Fibroblast of skin of abdomen (primary cell): ENCODE measurements at places on chromosomes 4 and X.

DNA sequence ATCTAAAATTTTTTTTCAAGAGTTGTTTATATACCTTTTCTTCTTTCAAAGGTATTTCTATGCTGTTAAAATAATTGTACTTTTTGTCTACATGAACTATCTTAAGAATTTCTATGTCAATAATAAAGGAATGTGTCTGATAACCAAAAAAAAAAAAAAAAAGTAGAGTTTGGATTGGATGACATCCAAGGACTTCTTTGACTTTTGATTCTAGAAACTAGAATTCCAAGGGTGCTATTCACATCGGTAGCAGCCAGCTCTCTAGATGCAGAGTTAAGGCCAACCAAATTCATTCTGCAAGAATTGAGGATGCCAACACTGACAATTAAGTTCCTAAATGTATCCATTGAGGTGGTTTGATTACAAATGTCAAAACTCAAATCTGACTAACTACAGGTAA is 42.0 kb upstream of the PRKG2 start:
- peak; percentile 74 for DNase-seq

DNA sequence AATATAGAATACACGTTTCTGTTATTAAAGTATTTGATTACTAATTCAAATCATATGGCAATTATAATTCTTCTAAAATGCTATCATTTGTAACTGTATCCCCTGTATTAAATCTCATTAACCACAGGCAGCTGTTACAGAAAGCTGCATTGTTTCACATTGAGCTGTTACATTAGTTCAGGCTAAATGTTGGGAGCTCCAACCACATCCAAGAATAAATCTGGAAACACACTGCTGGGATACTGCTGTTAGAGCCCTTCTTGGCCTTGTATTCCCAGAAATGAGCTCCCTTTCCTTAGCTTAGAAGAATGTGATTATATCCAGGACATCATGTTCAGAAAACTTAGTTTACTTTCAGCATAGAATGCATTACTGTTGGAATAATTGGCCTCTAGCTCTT is 48.2 kb downstream of the GUCY1B1 start:
- DNase-seq = peak; percentile 97

DNA sequence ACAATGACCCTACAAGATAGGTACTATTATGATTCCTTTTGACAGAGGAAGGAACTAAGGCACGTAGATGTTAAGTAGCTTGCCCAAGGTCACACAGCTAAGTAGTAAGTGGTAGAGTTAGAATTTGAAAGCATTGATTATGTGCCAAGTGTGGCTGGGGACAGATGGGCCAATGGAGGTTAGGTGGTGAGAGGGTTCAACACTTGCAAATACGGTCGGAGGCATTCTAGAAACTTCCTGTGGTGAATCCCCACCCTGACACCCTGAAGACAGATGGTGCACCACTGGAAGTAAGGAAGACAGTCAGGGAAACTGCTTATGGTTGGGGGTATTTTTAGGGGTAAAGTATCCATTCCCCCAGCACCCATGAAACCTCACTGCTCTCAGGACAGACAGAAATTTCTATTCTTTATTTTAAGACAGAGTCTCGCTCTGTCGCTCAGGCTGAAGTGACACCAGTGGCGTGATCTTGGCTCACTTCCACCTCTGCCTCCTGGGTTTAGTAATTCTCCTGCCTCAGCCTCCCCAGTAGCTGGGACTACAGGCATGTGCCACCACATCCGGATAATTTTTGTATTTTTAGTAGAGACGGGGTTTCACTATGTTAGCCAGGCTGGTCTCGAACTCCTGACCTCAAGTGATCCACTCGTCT is 142.5 kb downstream of the RASL11B start:
- no peak for DNase-seq

GRCh38 chr4:141046255-141046654 is 87.0 kb downstream of the RNF150 start:
- DNase-seq = peak; percentile 99

GRCh38 chr4:138627096-138627495 is 384.9 kb upstream of the SLC7A11 start:
- DNase-seq = peak; percentile 6

DNA sequence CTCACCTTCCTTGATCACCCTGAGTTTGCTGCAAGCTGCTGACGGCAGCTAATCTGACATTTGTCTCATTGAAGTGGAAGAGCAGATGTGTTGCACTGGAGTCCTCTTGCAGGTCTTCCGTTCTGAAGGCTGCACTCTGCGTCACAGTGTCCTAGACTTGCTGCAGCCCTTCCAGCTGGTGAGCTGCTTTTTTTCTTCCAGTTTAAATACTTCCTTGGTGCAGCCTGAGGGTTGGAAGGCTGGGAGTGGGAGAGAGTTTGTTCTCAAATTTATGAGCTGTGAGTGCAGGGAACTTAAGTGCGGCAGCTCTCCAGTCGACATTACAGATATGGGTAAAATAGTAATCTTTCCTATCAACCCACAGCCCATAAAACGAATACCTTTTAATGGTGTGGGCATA is 303.6 kb upstream of the FAT1 start:
- peak; percentile 12 for DNase-seq

DNA sequence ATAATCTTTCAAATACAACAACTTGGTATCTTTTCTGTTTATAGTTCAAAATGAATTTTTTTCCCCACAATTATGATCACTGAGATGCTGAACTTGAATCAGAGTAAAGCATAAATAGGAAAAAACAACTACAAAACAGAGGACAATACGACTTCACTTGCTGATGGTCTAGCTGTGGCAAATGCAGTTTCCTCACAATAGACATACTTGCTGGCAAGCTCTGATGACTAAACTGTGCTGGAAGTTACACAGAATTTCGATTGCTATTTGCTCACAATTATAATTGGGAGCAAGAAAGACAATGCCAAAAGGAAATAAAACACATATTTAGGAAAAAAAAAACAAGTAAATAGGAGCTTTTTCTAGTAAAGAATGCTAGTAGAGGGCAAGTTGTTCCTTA is 14.7 kb downstream of the VEGFC start:
- peak; percentile 73 for DNase-seq

GRCh38 chr4:146522869-146523205 is 1.1 kb upstream of the SLC10A7 start:
- peak; percentile 3 for DNase-seq

DNA sequence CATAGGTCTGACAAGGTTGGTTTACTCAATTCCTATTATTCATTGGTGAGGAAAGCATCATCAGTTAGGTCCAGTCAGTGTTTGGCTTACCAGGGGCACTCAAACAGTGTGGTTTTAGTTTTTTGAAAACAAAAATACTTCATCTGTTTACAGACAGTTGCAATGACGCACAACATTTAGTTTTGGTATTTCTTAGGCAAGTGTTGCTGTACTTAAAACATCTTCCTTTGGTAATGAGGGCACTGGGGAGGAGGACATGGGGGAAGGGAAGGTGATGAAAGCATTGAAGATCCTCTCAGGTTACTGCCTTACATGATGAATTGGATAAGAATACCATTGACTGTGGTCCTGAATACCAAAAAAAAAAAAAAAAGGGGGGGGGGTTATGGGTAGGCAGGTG is 93.7 kb upstream of the MAOA start:
- DNase-seq = no peak

DNA sequence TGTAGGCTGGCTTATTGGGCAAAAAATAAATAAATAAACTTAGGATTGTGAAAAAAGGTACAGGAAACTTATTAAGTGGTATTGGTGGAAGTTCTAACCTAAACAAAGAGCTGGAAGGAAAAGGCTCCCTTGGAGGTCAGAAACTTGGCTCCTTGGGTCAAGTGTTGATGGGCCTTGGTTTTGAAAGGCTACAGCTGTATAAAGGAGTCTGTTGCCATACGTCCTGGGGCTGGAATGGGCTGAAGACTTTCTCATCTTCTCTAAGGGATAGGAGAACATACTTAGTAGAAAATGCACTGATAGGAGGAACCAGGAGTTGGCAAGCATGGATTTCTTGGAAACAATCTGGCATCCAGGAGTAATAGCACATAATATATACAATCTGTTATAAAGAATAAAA is 56.6 kb downstream of the PDLIM5 start:
- DNase-seq = no peak

GRCh38 chr4:120053911-120054310 is 12.7 kb downstream of the MAD2L1 start:
- DNase-seq = no peak

GRCh38 chr4:112881842-112882241 is 167.6 kb upstream of the ANK2 start:
- no peak for DNase-seq

DNA sequence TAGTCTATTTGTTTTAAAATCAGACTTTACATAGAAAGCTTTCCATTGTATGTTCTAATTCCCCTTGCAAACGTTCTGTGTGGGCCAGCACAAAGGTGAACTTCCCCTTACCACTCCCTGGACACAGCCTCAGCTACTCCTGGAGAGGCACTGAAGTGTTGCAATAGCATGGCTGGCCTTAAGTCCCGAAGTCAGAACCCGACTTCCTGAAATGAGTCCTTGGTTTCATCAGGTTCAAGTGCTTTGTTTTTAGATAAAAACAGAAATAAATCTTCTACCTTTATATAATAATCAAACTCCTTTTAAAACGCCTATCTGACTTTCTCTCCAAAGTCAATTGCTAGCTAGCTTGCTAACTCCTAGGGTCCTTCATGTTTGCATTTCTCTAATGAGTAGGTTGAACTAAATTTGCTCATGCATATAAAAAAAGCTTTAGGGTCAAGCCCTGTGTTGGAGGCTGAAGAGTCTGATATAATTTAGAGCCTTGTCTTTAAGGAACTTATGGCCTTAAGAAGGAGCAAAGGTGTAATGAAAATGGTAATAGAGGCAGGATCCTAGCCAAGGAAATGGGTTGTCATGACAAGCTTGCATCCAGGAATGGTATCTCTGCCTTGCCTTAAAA is 9.0 kb downstream of the BMP3 start:
- no peak for DNase-seq

GRCh38 chrX:152899111-152899873 is 1.4 kb downstream of the ZNF185 start:
- DNase-seq = no peak

GRCh38 chr4:76206222-76206942 is 7.2 kb downstream of the SCARB2 start:
- no peak for DNase-seq

- no peak for DNase-seq
Observed at GRCh38 chrX:41599507-41599906, 89.3 kb upstream of the GPR34 start.

DNA sequence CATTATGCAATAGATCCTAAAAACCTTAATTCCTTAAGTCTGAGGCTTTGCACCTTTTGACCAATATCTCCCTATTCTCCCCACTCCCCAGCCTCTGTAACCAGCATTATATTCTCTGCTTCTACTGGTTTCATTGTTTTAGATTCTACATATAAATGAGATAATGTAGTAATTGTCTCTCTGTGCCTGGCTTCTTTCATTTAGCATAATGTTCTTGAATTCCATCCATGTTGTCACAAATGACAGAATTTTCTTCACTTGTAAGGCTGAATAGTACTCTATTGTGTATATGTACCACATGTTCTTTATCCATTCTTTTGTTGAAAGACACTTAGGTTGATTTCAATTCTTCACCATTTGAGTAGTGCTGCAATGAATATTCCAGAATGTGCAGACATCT is 66.0 kb downstream of the MAGEC1 start:
- DNase-seq = no peak

DNA sequence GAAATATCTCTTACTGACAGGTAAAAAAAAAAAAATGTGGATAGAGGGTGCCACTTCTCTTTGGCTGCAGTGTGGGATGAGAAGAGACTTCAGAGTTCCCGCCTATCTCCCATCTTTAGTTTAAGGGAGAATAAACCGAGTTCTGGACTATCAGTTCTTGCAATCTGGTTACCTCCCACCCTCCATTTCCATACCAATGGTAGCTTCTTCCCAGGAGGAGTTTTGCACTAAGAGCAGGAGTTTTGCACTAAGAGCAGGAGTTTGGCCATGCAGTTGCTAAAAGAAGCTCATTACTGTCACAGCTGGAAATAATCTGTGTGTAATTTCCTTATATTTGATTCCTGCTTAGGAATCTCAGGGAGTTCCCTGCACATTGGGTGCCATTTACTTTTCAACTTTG is 10.8 kb upstream of the GUCY1B1 start:
- no peak for DNase-seq

DNA sequence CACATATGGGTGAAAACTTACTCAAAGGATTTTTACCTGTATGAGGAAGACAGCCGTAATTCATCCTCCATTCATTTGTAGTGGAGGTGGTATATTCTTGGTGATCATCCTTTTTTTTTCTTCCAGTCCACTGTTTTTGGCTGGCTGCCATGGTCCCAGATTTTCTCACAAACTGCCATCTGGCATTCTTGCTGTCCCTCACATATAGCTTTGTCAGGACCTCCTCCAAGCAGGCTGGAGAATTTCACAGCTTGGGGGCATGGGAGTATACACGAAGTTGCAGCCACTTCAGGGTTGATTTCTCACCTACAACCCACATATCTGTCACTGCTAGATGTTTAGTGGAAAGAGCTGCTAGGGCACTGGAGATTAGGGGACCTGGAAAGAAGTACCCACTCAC is 401.0 kb downstream of the IL1RAPL1 start:
- DNase-seq = no peak

- no peak for DNase-seq
Observed at GRCh38 chrX:113412106-113412505, 571.5 kb upstream of the AMOT start.

DNA sequence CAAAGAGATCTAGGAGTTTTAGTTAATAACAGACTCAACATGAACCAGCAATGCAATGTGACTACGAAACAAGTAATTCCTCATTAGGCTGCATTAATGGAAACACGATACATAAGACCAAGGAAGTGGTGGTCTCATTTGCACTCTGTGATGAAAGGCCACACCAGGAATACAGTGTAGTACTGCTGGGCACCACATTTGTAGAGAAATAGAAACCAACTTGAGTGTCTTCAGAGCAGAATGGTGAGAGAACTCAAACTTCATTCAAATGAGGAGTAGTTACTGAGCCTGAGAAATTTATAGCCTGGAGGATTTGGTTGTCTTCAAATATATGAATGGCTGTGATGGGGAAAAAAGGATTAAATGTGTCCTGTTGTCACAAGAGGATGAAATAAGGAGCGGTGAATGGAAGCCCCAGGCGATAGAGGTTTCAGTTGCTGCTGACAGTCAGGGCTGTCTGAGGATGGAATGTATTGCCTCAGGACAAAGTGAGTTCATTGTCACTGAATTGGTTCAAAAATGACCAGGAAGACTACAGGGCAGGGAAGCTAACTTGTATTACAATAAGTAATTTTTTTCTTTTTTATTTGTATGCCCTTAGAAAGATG is 50.9 kb downstream of the NFKB1 start:
- no peak for DNase-seq

DNA sequence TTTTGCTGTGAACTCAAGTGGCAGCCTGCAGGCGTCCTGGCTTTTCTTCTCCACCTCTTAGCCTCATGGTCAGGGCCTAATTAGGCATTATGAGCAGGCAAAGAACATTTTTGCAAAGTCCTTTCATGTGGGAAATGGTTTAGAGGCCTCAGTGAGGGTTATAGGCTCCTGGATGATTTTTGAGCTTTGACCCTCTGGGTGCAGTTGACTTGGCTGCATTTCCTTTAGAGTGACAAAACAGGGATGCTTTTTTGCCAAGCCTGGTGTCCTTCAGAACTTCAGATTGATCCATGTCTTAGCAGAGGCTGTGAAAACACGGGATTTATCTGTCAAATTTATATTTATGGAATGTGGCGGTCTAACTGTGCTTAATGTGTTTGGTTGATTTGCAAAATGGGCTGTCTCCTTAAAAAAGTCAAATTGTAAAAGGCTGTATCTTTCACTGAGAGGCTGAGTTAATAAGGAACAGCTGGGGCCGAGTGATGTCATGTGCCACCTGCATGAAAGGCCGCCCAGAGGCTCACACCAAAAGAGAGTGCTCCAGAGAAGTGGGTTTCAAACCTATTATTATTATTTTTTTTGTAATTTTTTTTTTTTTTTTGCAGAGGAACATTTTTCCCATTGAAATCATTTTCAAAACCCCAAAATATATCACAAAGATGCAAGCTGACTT is 192.2 kb upstream of the ARX start:
- no peak for DNase-seq
